ENCODE measurements at places on chromosomes 1 and 21.

- no peak for DNase-seq
Observed at GRCh38 chr1:21863981-21864380, 51.9 kb downstream of the LDLRAD2 start.

GRCh38 chr1:233459968-233460367, 132.4 kb downstream of the MAP3K21 start:
- peak; percentile 70 for DNase-seq

DNA sequence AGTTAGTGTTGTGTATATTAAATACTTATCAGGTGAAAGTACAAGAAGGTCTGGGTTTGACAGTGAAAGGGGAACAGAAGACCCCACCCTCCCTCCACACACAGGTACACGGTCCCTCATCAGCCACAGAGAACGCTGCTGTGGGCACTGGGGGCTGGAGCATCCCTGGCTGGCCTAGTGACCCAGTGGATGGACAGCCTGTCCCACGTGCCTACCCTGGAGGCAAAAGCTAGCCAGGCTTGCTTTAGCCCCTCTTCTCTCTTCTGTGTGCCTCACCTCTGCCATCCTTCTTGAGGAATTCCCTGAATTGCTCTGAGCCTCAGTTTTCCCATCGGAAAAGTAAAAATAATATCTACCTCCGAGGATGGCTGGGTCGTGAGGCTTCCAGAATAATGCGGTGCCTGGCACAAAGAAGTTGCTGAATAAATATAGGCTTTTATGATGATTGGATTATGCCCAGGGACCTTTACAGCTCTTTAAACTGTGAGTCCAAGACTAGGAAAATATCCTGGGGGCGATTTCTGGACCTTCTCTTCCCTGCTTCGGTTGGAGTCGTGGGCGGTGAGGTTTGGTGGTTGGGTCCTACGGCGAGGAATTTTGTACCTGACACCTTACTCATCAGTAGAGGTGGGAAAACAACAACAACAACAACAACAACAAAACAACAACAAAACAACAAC, 918 bp downstream of the IFNLR1 start:
- no peak for DNase-seq

GRCh38 chr1:230186003-230186863, 119.2 kb downstream of the GALNT2 start:
- DNase-seq, result peak; percentile 78

DNA sequence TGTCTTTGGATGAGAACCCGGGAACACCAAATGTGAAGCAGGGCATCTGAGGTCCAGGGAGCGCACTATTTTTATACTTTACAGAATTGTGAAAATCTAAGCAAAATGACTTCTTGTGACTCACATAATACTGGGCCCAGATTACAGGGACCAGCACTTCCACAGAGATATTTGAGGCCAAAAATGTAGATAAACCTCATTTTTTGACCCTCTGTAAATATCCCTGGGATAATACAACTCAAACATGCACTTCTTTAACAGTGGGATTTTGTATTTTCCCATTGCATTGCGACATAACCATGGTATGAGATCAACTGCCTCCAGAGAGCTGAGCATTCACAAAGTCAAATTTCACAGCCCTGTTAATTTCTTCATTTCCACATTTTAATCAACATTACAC, 289.4 kb upstream of the ADGRL4 start:
- DNase-seq, result no peak

DNA sequence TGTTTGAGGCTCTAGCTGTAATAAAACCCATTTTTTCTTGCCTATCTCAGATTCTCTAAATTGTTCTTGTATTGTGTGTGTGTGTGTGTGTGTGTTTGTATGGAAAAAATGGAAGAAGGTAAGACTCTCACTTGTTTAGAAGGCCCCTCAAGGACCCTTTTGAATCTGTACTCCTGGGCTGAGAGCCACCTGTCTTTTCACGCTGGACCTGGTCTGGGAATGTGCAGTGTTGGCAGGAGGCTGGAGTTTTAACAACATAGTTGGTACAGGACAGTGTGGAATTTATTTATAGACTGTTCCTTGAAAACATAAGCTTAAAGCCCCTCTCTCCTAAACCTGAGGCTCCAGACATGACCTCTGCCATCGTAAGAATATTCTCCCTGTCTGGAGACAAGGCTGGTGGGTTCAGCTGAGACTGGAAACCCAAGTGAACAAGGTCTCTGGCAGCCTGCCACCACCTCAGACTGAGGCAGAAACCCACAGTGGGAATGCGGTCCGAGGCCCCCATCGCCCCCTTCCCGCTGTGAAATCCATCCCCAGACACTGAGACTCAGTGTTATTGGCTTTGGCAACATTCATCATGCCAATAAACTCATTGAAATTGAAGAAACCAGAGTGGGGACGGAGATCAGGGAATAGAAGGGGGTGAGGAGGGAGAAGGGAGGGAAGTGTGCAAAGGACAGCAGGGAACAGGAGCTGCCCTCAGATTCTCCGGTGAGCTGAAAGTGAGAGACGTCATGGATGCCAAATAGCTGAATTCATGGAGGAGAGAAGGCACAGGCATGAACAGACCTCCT, 24.6 kb upstream of the PLXNA2 start:
- no peak for DNase-seq

- DNase-seq, result no peak
Observed at GRCh38 chr1:112937495-112937894, 18.5 kb downstream of the SLC16A1 start.

- no peak for DNase-seq
Observed at GRCh38 chr1:20724364-20725188, 6.8 kb upstream of the KIF17 start.

- no peak for DNase-seq
Observed at GRCh38 chr1:145922266-145922665, 3.7 kb upstream of the PEX11B start.

DNA sequence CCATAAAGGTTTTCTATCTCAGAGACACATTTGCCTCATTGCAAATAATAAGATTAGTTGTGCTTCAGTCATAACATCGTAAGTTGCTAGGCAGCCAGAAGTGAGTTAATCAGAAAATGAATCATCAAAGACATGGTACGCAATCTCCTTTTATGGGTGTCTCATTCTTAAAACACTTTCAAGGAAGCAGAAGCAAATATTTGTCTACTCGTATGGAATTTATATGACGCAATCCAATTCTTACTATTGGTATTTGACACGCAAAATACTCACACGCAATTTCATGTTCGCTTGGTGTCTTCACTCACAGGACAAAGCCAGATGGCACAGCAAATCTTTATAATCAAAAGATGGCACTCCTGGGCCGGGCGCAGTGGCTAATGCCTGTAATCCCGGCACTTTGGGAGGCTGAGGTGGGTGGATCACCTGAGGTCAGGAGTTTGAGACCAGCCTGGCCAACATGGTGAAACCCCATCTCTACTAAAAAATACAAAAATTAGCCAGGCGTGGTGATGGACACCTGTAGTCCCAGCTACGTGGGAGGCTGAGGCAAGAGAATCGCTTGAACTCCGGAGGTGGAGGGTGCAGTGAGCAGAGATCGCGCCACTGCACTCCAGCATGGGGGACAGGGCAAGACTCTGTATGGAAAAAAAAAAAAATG, 56.4 kb downstream of the HLCS start:
- DNase-seq, result peak; percentile 91

DNA sequence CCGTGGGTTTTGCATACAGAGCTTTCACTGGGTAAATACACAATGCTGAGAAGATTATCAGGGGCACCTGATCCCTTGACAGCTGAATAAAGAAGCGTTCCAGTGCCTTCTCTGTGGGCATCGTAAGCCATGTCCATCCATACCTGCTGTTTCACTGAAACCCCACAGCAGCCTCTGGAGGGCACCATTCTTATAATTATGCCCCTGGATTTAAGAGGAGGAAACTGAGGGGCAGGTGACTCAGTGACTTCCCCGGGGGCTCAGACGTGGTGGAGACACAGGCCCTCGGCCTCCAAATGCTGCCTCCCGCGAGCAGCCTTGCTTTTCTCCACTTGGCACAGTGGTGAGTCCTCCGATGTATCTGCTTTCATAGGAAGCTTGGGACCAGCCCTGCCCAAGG, 56.7 kb downstream of the B3GALT5 start:
- DNase-seq, result no peak

DNA sequence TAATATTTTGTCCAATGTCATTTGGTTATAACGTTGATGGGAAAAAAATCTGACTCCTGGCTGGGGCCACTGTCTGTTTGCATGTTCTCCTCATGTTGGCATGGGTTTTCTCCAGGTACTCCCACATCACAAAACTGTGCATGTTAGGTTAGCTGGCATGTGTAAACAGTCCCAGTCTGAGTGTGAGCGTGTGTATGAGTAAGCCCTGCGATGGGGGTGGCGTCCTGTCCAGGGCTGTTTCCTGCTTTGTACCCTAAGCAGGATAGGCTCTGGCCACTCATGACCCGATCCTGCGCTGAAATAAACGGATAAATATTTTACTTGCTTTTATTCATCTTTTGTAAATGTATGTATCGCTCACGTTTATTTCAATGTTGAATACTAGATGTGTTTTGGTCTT, 13.5 kb downstream of the EFCAB14 start:
- no peak for DNase-seq

DNA sequence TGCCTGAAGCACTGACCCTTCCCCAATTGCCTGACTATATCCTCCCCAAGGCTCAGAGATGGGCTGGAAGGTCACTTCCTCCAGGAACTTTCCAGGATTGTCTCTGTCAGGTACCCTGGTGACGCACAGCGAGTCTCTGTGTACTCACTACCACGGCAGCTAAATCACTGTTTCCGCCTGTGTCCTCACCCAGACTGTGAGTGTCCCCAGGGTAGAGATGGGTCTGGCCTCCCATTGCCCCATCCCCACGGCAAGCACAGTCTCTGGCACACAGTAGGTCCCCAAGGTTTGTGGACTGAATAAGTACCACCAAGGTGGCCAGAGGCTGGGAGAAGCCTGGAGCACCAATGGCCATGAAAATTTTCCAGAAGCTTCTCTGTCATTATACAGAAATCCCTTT, 93.8 kb upstream of the RUNX3 start:
- no peak for DNase-seq

GRCh38 chr21:39004634-39005501, 178.4 kb downstream of the PSMG1 start:
- DNase-seq, result no peak

GRCh38 chr1:88612292-88612691, 71.8 kb upstream of the PKN2 start:
- DNase-seq, result peak; percentile 1

GRCh38 chr1:150015651-150016131, 5.2 kb upstream of the OTUD7B start:
- no peak for DNase-seq

- DNase-seq, result no peak
Observed at GRCh38 chr1:94012708-94013366, 103.6 kb upstream of the GCLM start.

DNA sequence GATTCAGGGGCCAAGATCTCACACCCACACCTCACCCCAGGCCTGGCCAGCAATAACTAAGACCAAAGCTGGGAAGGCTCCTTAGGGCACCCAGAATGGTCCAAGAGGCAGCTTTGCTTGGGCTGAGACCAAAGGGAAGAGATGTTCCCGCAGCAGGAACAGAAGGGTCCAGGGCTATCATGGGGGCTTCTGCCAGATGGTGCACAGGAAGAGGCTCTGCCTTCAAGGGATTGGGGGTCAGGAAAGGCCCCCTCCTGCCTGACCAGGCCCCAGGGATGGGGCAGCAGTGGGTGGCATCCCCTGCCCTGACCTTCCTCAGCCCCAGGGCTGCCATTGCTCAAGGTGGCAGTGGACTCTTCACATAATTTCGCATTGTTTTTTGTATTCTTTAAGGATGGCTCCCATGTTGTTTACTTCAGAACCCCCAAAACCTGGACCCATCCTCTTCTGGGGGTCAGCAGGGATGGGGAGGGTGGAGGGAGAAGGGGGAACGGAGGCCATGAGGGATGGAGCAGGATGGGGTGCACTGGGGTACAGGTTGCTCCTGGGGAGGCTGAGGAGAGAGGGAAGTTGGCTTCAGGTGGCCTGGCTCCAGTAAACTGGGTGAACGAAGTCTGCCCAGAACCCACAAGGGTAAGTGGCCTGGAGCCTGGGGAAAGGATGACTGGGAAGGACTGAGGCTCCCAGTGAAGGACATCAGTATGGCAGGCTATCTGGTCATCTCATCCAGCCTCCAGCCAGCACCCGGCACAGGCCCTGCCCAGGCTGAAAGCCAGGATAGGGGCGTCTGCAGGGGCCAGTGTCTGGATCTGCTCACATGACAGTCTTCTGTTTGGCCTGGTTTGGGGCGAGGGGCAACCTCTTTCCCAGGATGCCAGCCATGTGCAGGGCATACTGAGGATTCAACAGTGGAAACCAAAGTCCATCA, 2.6 kb upstream of the NADK start:
- DNase-seq, result no peak
